ENCODE measurements at places on chromosomes 3 and 15.

DNA sequence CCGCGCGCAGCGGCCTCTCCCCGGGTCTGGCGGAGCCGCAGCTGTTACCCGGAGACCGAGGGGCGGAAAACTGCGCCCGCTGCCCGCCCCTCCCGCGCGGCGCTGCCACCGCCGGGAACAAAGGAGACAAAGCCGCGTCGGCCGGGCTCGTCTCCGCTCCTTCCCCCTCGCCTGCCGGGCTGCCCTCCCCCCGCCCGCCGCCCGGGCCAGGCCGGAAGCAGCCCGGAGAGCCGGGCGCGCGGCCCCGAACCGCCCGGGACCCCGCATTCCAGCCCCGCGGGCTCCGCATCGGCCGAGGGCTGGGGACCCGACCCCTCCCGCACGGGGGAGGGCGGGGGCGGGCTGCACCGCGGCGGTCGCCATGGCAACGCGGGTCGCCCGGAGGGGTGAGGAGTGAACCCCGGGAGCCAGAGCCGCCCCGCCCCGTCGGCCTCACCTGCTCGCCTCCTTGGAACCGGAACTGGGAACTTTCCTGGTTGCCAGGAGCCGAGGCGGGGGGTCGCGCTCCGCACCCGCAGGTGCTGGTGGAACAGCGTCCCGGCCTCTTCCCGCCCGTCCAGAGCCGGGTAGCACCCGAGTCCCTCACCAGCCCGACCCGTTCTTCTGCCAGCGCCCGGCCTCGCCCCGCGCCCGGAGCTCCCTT, 448 bp downstream of the PLXNB1 start:
- peak; percentile 67 for DNase-seq

GRCh38 chr3:28617821-28618220, 269.2 kb upstream of the AZI2 start:
- DNase-seq: no peak

DNA sequence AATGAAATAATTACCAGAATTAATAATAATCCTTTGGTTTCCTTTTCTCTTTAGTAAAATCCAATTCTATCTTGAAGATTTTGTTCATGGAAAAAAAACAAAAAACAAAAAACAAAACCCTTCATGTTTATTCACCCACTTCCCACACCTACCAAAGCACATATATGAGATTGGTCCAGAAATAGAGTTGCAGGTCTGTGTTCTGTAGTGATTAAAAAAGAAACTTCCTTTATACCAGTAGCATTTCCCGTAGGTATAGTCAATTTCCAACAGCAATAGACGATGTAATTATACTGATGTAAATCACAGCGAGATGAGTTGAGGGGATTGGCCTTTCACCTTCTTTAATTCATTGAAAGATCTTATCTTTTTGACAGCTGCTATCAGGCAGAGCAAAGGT, 194.6 kb downstream of the SOX2 start:
- DNase-seq: peak; percentile 49

GRCh38 chr3:169145540-169146178, 517.9 kb downstream of the MECOM start:
- DNase-seq: no peak

DNA sequence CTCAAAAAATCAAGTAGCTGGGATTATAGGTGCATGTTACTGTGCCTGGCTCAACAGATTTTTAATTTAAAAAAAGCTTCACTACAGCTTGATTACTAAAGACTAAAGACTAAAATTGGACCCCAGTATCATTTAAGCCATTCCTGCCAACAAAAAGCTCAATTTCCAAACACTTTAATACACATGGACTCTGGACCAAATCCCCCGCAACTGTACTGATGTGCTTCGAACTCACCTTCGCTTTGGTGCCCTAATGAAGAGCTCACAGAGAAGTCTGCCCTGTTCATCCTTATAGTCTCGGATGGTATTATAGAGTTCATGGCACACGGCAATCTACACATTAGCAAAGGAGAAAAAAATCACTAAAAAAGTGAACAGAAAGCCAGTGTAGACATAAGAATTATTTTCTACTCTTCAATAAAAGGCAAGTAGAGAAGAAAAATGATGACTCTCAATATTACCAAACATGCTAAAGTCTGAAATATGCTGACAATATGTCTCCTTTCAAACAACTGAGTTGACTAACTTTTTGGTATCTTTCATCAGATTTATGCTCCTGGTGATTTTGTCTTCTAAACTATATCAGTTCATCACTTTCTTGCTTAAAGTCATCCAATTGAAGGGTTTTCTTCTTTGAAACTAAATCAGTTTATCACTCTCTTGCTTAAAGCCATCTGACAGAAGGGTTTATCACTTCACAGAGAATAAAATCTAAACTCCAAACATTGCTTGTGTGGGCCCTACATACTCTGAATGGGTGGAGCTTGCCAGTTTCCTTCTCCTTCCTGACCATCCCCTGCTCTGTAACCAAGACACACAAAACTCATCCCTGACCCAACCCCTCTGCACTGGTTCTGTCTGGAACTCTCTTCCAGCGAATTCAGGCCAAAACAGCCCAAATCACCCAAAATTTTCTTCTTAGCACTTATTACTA, 7.2 kb downstream of the PBRM1 start:
- DNase-seq: no peak

DNA sequence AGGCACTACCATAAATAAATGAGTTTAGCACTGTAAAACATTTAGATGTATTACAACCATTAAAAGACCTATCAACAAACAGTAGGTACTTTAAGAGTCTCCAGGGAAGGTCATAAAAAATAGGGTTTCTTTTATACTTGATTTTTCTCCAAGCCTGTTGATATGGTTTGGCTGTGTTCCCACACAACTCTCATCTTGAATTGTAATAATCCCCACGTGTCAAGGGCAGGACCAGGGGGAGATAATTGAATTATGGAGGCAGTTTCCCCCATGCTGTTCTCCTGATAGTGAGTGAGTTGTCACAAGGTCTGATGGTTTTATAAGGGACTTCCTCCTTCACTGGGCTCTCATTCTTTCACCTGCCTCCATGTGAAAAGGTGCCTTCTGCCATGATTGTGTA, 468.9 kb upstream of the UBE2E2 start:
- DNase-seq: no peak

- DNase-seq: no peak
Measured at GRCh38 chr3:125398952-125399351, 23.8 kb upstream of the ZNF148 start.

- no peak for DNase-seq
Measured at GRCh38 chr3:64398476-64398875, 173.2 kb upstream of the PRICKLE2 start.

GRCh38 chr3:15164340-15164739, 41.7 kb upstream of the CAPN7 start:
- no peak for DNase-seq

GRCh38 chr3:148090156-148090555, 607.5 kb upstream of the AGTR1 start:
- no peak for DNase-seq
